ENCODE measurements at places on chromosomes 2 and 18. TPM values are rescaled to one million over a fixed set of nuclear protein-coding genes. Genes with fewer than 3 reads are reported as not detected.

The MYCN gene
- 1.3 TPM for total RNA-seq

The SH2D6 gene
- total RNA-seq, result not detected

The NTSR2 gene
- not detected for total RNA-seq

DNA sequence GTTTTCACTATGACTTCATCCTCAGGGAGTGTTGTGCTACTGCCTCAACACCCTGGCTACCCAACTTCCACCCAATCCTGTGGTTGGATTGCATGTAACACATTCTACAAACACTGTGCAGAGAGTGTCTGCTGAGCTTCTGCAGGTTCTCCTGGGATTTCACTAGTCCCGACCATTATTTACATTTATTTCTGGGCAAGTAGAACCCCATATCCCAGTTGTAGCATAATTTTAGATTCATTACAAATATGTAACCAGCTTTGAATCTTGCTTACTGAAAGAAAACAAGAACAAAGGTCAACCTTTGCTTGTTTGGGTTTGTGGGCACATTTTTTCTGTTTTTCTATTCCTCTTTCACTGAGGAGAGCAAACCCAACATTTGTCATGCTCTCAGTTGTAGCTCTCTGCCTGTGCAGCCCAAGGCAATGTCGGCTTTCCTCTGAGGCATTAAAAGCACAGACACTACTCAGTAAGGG is 2036.1 kb upstream of the LRRTM1 start:
- H3K36me3 ChIP-seq, result no peaks in the 10 kb centered on the region
- H3K4me1 ChIP-seq, result no peaks in the 10 kb centered on the region
- H3K4me3 ChIP-seq, result no peak overlapping the region
- no peak overlapping the region for H3K27ac ChIP-seq
- no peak for DNase-seq

- H3K4me3 ChIP-seq, result no peak overlapping the region
- no peak overlapping the region for H3K27ac ChIP-seq
- H3K27me3 ChIP-seq, result peaks cover 57% of the 10 kb centered on the region
- H3K36me3 ChIP-seq, result no peaks in the 10 kb centered on the region
Observed at GRCh38 chr2:240956935-240957655, 41.3 kb upstream of the SNED1 start.

The OXER1 gene
- 0.13 TPM for total RNA-seq

Data from T-cell (primary cell).